NK-92 treated with Interleukin-12 subunit alpha and Interleukin-12 subunit beta, amount 100 ng/mL, for 24 hours (cell line): ENCODE measurements at places on chromosomes 1 and 21.

GRCh38 chr1:53122961-53123413, 19.5 kb downstream of the SLC1A7 start:
- DNase-seq: no peak

DNA sequence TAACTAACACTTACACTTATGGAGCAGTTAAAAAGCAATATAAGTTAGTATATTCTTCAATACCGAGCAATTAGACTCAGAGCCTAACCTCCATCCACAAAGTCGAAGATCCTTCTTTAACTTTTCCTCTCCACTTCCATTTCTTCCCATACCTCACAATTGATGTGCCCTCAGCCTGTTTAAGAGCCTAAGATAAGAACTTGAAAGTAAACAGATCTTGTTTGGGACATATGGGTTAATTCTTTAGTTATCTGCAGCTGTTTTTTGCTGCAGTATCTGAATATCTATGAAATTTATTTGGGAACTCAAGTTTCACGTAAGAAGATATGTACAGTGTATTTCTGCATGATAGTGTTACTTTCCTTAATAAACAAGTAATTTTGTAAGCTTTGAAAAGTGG, 51.5 kb downstream of the MIGA1 start:
- no peak for DNase-seq

DNA sequence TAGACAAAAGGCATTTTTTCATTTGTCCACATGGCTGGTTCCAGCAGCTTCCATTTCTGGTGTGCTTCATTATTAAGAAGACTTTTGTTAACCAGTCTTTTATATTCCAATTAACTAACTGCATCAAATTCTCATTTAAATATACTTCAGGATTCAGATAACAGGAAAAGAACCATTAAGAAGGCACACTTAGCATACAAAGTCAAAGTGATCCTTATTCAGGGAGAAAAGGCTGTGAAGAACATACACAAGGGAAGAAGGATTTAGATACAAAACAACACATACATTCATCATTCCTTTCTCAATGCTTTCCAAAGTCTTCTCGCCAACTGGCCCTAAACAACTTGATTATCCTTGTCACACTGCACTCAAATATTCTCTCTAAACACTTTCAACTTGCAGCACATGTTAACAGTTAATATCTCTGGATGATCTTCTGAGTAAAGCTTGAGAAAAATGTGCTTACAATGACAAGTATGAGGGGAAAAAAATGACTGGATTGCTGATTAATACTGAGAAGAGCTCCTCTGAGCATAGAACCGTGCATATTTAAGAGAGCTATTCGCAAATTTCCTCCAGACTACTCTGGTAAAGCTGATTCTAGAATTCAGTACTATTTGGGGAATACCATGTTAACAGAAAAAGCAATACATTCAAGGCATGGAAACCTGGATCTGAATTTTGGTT, 225.2 kb upstream of the TNR start:
- DNase-seq: no peak

DNA sequence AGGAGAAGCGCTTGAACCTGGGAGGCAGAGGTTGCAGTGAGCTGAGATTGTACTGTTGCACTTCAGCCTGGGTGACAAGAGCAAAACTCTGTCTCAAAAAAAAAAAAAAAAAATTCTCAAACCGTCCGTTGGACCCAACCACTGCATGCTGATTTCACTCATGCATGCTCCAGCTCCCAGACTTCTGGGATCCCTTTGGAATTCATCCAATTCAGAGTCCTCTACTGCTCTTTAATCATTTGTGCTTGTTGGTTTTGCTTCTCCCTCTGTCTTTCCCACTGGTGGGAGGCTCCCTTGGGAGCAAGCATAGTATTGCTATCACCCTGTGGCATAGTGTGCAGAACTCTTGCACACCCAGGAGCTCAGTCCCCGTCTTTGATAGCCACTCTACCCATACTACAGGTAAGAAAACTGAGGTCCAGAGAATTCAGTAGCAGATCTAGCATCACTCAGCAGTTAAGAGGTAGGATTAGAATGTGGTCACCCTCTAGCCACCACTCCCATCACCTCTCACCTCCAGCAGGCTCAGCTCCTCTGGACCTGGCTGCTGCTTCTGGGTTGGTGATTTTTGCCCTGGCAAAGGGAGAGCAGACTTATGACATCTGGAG, 3.1 kb upstream of the LMNA start:
- no peak for DNase-seq

DNA sequence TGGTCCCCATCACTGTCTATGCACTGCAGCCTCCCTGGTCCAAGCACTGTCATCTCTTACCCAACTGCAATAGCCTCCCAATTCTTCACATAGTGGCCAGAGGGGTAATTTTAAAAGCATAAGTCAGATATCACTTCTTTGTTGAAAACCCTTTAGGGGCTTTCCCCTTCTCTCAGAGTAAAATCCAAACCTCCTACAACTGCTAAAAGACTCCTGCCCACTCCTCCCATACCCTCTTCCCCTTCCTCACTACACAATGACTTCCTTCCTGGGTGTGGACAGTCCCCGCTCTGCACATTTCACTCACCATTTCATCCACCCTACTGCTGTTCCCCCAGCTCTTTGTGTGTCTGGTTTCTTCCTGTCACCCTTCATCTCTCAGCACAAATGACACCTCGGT, 8.3 kb downstream of the MCOLN2 start:
- DNase-seq: no peak

DNA sequence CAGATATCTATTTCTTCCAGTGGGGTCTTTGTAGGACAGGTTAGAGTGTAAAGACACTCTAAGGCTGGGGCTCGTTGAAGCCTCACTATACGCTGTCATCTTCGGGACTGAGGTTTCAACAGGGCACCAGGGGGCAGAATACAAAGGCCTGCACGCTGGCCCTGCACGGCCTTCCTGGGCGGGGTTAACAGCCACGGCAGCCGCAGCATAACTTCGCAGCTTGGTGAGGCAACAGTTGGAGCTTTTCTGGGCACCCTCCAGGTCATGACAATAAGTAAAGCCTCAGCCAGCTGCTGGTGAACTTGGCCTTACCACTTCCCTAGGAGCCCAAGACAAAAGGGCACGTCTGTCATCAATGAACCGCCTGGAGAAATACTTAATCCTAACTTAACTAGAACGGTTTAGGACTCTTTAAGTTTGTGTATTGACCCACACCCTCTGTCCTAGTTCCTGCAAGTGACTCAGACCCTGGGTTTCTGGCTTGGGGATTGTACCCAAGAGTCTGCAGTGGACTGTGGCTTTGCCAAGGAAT, 2.3 kb upstream of the RUNX1 start:
- peak; percentile 92 for DNase-seq

DNA sequence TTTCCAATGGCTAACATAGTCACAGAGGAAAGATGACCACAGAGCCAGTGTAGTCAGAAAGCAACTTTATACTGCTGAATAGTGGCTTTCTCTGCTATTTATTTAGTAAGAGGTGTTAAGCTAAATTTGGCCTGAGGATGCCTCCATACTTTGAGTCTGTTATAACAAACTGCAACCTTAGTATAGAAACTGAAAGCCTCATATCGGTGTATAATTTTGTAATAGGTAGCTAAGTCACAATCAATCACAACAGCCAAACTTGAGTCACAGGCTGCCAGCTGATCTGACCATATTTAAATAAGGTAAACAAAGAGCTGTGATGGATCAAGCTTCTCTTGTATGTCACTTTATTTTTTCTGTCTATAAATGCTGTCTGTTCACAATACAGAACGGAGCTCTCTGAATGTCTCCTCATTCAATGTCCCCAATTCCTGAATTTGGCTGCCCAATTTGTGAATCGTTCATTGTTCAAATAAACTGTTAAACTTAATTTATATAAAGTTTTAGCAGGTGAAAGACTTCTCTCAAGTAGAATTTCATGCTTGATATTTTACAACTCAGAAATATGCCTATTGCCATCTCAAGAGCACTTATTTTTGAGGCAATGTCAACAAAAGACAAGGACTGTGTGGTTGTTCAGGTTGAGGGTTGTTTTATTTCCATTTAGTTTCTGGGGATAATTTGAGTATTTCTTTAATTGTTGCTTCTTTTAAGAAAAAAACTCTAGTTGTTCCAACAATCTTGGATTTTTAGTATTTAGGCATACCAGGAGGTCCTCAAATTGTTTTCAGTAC, 339.7 kb upstream of the B3GALT2 start:
- no peak for DNase-seq

DNA sequence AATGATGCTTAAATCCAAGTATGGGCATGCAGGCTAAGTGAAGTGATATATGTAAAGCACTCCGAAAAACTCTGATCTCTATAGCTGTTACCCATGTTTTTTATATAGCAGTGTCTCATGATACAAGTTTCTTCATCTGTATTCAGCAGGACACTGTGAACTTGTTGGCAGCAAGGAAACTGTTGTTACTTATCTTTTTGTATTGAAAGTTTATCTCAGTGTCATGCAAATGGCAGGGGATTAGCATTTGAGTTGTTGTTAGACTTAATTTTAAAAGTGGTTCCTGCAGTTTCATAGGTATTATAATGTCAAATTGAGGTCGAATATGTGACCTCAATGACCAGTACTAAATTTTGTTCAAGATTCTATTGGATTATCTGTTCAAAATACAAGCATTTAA, 47.9 kb downstream of the NCAM2 start:
- DNase-seq: no peak

DNA sequence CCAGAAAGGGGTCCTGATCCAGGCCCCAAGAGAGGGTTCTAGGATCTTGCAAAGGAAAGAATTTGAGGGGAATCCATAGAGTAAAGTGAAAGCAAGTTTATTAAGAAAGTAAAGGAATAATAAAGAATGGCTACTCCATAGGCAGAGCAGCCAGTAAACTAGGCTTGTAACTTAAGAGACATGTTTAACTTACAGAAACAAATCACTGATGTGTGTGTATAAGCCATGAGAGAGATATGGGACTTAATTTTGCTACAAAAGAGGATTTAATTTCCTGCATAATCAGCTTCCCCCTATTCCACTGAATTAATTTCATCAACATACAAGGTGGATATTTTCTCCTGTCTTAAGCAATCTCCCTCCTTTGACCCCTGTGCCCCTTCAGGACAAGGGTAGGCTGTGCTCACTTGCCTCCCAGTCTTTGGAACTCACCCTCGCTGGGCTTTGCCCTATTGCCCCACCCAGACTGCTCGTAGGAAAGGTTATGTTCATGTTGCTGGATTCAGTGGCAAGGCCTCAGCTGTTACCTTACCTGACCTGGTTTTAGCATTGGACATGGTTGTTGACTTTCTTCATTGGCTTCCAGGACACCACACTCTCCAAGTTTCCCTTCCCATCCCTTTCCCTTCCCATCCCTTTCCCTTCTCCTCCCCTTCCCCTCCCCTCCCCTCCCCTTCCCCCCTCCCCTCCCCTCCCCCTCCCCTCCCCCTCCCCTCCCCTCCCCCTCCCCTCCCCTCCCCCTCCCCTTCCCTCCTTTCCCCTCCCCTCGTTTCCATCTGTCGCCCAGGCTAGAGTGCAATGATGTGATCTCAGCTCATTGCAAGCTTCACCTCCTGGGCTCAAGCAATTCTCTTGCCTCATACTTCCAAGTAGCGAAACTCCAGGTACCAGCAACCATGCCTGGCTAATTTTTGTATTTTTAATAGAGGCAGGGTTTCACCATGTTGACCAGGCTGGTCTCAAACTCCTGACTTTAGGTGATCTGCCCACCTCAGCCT, 44.6 kb downstream of the TBCE start:
- DNase-seq: no peak

GRCh38 chr21:41425588-41425953, 468 bp upstream of the MX1 start:
- DNase-seq: no peak

GRCh38 chr1:95005584-95005983, 67.2 kb downstream of the ALG14 start:
- no peak for DNase-seq

- no peak for DNase-seq
These were observed 15.4 kb upstream of the ZBTB21 start for GRCh38 chr21:42025376-42026081.

DNA sequence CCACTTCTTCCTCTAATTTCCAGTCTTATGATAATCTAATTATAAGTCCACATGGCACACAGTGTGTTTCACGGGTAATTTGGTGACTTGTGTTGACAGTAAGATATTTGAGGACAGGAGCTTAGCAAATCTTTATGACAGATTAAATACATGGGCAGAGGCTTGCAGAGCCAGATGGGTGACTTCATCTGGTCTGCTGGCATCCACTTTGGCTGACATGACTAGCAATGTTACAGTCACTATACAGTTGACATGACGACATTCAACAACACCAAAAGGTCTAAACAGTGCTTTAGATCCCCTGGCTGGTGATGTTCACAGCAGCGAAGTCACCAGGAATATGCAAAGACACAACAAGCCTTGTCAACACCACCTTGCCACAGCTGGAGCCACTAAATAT, 147.2 kb downstream of the ETS2 start:
- no peak for DNase-seq

- no peak for DNase-seq
These were observed 11.1 kb downstream of the SH2D1B start for GRCh38 chr1:162400790-162401355.

DNA sequence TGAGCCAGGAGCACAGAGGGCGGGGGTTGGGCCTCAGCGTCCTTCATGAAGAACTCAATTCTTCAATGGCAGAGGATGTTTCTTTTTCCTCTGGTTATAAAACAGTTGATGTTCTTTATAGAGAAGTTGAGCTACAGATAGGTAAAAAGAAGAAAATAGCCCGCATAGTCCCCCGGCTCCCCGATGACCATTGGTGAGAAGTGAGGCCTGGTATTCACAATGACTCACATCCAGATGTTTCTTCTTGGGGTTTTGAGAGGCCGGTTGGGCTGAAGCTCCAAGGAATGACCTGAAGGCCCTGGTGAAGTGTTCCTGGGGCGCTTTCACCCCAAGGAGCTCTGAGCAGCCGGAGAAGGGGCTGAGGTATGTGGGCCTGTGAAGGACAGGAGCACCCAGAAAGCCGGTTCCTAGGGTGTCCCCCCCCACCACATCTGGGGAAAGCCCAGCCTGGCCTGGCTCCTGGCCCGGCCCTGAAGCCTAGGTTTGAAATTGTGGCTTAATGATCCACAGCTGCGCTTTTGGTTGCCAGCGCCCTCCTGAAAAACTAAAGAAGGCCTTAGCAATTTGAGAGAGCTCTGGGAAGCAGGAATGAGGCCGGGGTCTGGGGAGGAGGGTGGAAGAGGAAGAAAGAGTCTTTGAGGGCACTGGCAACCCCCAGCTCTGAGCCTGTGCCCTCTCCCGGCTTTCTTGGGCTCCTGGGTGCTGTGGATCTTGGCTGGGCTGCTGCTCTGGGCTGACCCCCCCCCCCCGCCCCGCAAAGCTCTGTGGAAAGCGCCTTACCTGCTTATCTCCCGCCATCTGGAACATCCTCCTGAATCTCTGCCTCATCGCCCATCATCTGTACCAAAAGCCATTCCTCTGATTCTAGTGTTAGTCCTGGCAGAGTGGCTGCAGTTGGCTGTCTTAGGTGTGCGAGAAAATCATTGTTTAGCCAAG, 444.7 kb downstream of the CAMTA1 start:
- no peak for DNase-seq

- DNase-seq: no peak
These were observed 45.4 kb upstream of the PCBP3 start for GRCh38 chr21:45598109-45598508.

GRCh38 chr1:164647211-164647610, 88.2 kb downstream of the PBX1 start:
- DNase-seq: no peak

DNA sequence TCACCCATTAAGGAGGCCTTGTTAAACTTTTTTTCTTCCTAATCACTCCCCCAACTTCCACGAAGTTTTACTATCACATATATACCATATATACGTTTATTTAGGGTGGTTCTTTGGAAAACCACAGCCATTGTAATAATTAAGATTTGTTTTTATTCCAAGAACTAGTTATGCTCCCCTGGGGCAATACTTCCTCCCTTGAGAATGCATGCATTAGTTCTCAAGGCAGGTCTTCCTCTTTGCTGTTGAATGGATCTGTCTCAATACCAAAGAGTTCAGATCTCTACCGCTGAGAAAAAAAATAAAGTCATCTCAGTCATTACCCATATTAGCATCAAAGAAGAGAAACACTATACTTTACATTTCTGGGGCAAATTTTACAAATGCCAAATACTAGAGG, 567.7 kb upstream of the RGS18 start:
- no peak for DNase-seq
